ENCODE measurements at places on chromosomes 3 and 15. TPM values are rescaled to one million over a fixed set of nuclear protein-coding genes. Genes with fewer than 3 reads are reported as not detected.

DNA sequence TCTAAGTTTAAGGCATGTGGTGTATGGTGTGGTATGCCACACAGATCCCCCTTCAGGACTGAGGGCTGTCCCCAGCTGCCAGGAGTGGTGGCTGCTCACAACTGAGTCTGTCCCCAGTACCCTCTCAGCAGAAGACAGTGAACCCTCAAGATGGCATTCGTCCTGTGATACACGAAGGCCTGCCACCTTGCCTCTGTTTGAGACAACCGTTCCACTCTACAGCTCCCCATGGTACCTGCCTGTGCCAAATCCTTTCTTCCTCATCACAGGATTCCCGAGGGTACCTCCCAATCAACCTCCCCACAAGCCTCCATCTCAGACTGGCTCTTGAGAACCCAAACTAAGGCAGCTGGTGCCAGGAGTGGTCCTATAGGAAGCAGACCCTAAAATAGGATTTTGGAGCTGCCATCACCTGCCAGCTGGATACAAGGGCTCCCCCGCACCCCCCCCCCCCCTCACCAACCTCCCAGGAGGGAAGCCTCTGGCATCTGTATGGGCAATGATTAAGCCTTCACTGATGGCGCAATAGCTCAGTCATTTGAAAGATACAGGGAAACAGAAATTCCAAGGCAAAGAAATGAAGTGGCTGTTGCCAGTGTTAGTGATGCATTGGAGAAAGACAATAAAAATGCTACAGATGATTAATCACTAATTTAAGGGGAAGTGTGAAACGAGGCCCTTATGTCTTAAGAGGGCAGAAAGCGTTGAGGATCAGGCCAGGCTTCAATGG lies 230.0 kb upstream of the LYSMD4 start:
- H3K4me1 ChIP-seq: no peaks in the 10 kb centered on the region
- H3K27me3 ChIP-seq: no peaks in the 10 kb centered on the region
- no peak overlapping the region for H3K27ac ChIP-seq
- no peaks in the 10 kb centered on the region for H3K36me3 ChIP-seq
- DNase-seq: no peak

ARHGEF26 gene
- total RNA-seq: 1.4 TPM

- no peaks in the 10 kb centered on the region for H3K36me3 ChIP-seq
- no peak overlapping the region for H3K4me3 ChIP-seq
- peak overlapping the region; percentile 98 for H3K27ac ChIP-seq
These were observed 2.3 kb downstream of the PEAK1 start for GRCh38 chr15:77417602-77418001.

GRCh38 chr15:65287520-65287855 lies 805 bp upstream of the PARP16 start:
- DNase-seq: no peak
- H3K4me3 ChIP-seq: no peak overlapping the region
- H3K4me1 ChIP-seq: peaks cover 11% of the 10 kb centered on the region
- no peaks in the 10 kb centered on the region for H3K27me3 ChIP-seq
- H3K36me3 ChIP-seq: no peaks in the 10 kb centered on the region

DNA sequence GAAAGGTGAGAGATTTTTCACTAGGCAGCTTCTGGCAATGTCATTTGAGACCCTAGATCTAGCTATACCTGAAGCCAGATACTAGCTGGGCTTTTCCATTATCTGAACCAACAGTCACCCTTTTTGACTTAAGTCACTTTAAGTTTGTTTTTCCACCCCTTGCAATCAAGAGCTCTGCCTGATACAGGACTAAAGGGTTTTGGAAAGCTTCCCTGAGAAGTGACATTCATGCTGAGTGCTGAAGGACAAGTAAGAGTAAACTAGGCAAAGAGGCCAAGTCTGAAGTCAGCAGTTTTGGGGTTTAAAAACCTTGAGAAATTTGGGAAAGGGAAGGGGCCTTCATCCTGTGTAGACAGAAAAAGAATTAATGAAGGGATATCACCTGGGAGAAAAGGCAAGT lies 27.1 kb upstream of the CCDC174 start:
- H3K27ac ChIP-seq: no peak overlapping the region
- H3K27me3 ChIP-seq: no peaks in the 10 kb centered on the region
- DNase-seq: no peak
- no peaks in the 10 kb centered on the region for H3K4me1 ChIP-seq
- no peak overlapping the region for H3K4me3 ChIP-seq
- H3K36me3 ChIP-seq: no peaks in the 10 kb centered on the region

GRCh38 chr3:196969134-196969659 lies 564 bp upstream of the PIGZ start:
- H3K27ac ChIP-seq: peak overlapping the region; percentile 74
- no peaks in the 10 kb centered on the region for H3K27me3 ChIP-seq
- DNase-seq: no peak
- H3K36me3 ChIP-seq: no peaks in the 10 kb centered on the region
- peaks cover 9% of the 10 kb centered on the region for H3K4me1 ChIP-seq

TWF2 gene
- 222 TPM for total RNA-seq

ITGB5 gene
- total RNA-seq: 79.7 TPM

DNA sequence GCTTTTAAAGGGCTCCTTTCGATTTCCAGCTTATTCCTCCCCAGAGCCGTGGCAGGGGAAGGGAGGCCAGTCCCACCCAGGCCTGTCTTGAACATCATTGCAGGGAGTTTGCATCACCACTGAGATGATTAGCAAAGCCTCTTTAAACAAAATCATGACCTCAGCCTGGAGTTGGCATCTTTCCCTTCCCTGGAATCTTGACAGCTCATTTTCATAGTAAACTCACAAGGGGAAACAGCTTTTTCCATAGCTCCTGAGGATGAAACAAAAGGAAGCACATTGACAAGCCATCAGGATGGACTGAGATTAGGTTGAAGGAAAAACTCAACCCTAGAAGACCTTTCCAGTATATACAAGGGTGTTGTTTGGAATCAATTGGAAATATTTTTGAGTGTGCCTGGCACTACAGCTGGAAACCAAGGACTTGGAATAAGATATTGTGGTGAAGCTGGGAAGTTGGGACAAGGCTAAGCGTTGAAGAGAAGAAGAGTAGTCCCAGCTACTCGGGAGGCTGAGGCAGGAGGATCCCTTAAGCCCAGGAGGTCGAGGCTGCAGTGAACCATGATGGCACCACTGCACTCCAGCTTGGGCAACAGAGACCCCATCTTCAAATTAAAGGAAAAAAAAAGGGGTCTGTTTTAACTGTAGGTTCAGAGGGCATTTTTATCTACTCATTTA lies 3.1 kb upstream of the LARP6 start:
- peak; percentile 65 for DNase-seq
- H3K4me3 ChIP-seq: no peak overlapping the region
- no peaks in the 10 kb centered on the region for H3K27me3 ChIP-seq
- H3K4me1 ChIP-seq: no peaks in the 10 kb centered on the region

KNG1 gene
- not detected for total RNA-seq

C3orf85 gene
- total RNA-seq: not detected

C3orf22 gene
- total RNA-seq: not detected

- peaks cover 12% of the 10 kb centered on the region for H3K4me1 ChIP-seq
- no peak overlapping the region for H3K27ac ChIP-seq
- no peaks in the 10 kb centered on the region for H3K36me3 ChIP-seq
These were observed 480.5 kb upstream of the PROK2 start for GRCh38 chr3:72265256-72266015.

ZNF385D gene
- 0.47 TPM for total RNA-seq

- no peaks in the 10 kb centered on the region for H3K27me3 ChIP-seq
- peak overlapping the region; percentile 63 for H3K27ac ChIP-seq
- no peak overlapping the region for H3K4me3 ChIP-seq
- DNase-seq: no peak
These were observed 1006.7 kb upstream of the NR2F2 start for GRCh38 chr15:95323796-95324195.

DNA sequence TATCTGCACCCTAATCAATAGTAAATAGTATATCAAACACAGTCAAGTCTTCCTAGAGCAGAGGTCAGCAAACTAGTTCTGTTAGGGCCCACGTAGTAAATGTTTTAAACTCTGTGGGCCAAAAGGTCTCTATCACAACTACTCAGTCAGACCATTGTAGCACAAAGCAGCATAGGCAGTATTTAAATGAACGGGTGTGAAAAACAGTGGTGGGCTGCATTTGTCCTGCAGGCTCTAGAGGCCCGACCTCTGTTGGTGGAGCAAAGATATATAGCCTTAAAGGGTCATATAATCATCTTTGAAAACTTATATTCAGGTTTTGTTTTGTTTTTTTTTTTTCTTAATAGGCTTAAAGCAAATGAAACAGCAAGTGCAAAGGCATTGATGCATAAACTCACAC lies 326.4 kb upstream of the TRIM42 start:
- no peaks in the 10 kb centered on the region for H3K36me3 ChIP-seq
- H3K27me3 ChIP-seq: no peaks in the 10 kb centered on the region
- no peak overlapping the region for H3K27ac ChIP-seq
- DNase-seq: no peak

DNA sequence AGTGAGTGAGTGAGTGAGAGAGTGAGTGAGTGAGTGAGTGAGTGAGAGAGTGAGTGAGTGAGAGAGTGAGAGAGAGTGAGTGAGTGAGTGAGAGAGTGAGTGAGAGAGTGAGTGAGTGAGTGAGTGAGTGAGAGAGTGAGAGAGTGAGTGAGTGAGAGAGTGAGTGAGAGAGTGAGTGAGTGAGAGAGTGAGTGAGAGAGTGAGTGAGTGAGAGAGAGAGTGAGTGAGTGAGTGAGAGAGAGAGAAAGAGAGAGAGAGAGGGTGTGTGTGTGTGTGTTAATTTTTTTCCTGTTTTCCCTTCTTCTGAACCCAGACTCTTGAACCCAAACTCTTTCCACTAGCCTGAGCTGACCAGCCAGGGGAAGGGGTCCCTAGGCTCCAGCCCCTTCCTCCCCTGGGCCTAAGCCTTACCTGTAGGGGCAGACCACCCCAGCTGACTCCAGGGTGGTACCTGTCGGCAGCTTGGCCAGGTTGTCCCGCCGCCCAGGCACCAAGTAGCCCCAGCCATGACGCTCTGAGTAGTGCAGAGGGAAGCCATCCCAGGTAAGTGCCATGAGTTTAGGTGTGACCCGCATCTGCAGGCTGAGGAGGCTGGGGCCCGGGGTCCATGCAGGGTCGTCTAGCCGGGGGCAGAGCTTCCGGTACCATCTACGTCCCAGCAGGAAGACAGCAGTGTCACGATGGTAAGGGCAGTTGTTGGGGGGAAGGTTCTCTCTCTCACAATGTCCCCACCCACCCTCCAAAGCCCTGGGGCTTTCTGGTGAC lies 9.4 kb downstream of the POLG start:
- no peaks in the 10 kb centered on the region for H3K27me3 ChIP-seq
- no peaks in the 10 kb centered on the region for H3K4me1 ChIP-seq
- DNase-seq: no peak
- no peak overlapping the region for H3K4me3 ChIP-seq

SLCO3A1 gene
- total RNA-seq: 3.4 TPM

CNTN3 gene
- total RNA-seq: 0.24 TPM

DNA sequence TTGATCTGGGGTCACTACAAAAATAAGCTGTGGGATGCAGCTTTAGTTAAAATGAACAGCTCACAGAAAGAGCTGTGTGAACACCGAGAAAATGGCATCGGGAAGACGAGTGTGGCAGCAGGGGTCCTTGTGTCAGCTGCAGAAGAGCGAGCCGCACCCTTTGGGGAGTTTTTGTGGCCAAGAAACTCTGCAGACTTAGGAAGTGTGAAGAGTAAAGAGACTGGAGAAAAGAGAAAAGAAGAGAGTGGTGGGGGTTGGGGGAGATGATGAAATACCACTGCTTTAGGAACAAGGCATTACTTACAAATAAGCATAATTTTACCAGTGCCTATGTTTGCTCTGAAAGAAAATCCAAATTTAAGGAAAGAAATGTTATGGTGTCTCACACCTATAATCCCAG lies 147.8 kb downstream of the LRRC28 start:
- no peak overlapping the region for H3K4me3 ChIP-seq
- H3K27ac ChIP-seq: no peak overlapping the region
- no peaks in the 10 kb centered on the region for H3K36me3 ChIP-seq
- H3K27me3 ChIP-seq: no peaks in the 10 kb centered on the region
- no peaks in the 10 kb centered on the region for H3K4me1 ChIP-seq
- no peak for DNase-seq

DNA sequence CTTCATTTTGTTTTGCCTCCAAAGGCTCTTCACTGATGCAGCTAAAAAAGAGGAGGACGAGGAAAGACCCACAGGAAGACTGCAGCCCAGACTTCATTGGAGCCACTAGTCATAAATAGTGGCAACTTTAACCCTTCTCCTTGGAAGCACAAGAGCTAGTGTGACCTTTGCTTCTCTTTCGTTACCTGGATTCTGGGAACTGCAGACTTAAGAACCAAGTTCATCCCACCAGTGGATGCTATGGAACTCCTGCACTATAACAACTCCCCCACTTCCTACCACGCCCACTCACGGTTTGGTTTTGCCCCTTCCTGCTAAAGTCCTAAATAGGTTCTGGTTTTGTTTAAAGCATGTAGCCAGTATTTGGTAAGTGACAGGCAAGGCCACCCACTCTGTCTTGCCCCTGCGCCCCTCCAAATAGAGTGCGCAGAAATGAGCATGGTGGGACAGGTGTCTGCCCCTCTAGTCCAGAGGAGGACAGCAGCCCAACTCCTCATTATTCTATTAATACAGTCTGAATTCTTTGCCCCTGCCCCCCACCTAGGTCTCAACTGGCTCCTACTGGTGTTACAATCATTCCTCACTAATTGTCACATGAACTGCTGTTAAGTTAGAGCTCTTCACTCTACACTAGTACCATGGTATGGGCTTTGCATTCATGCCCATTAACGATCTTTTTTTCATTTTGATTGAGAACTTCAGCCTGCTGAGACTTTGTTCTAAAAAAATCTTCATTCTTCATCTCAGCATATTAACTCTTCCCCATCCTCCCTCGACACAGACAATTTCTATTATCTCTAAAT lies 504.6 kb downstream of the FOXP1 start:
- no peaks in the 10 kb centered on the region for H3K27me3 ChIP-seq
- no peak overlapping the region for H3K27ac ChIP-seq
- DNase-seq: no peak
- no peak overlapping the region for H3K4me3 ChIP-seq
- H3K4me1 ChIP-seq: no peaks in the 10 kb centered on the region
- H3K36me3 ChIP-seq: no peaks in the 10 kb centered on the region

GRCh38 chr15:83973816-83974215 lies 261.8 kb upstream of the GOLGA6L4 start:
- H3K4me1 ChIP-seq: no peaks in the 10 kb centered on the region
- no peak overlapping the region for H3K4me3 ChIP-seq
- no peak for DNase-seq
- no peaks in the 10 kb centered on the region for H3K27me3 ChIP-seq
- no peaks in the 10 kb centered on the region for H3K36me3 ChIP-seq
- no peak overlapping the region for H3K27ac ChIP-seq

GRCh38 chr3:25441234-25441856 lies 13.3 kb downstream of the RARB start:
- no peaks in the 10 kb centered on the region for H3K4me1 ChIP-seq
- H3K27ac ChIP-seq: no peak overlapping the region
- no peaks in the 10 kb centered on the region for H3K27me3 ChIP-seq
- no peaks in the 10 kb centered on the region for H3K36me3 ChIP-seq
- no peak overlapping the region for H3K4me3 ChIP-seq

- no peaks in the 10 kb centered on the region for H3K27me3 ChIP-seq
- peaks cover 3% of the 10 kb centered on the region for H3K4me1 ChIP-seq
- H3K36me3 ChIP-seq: no peaks in the 10 kb centered on the region
- DNase-seq: no peak
These were observed 41.1 kb downstream of the CTXND1 start for GRCh38 chr15:80210611-80211573.
